ENCODE measurements at places on chromosomes 11 and 22. TPM values are rescaled to one million over a fixed set of nuclear protein-coding genes. Genes with fewer than 3 reads are reported as not detected.

Gene AIFM3
- 0.45 TPM for total RNA-seq

Gene MUC2
- total RNA-seq: not detected

Gene MS4A3
- total RNA-seq: not detected

Gene CENPM
- total RNA-seq: 1.1 TPM

Gene GPR83
- total RNA-seq: not detected

Gene KLHDC7B
- 2.4 TPM for total RNA-seq

Gene ST14
- not detected for total RNA-seq

Gene OR10D3
- not detected for total RNA-seq

Gene LINC01488
- not detected for total RNA-seq

Gene POU2F3
- 0.90 TPM for total RNA-seq

Gene ALDH3B1
- total RNA-seq: 12.5 TPM

Gene TMEM138
- total RNA-seq: 13.7 TPM

Gene OR51I1
- total RNA-seq: not detected

Gene PKP3
- 1.3 TPM for total RNA-seq

Gene APIP
- total RNA-seq: 24.9 TPM

Gene PI4KA
- 34.8 TPM for total RNA-seq

Gene IGF2
- total RNA-seq: 3.3 TPM

Gene GRAMD1B
- total RNA-seq: 3.1 TPM

Gene KRTAP5-9
- not detected for total RNA-seq

Gene CRYBB3
- total RNA-seq: not detected

Gene SLC22A8
- total RNA-seq: not detected

Gene MOGAT2
- total RNA-seq: not detected

Gene ANO1
- total RNA-seq: not detected

Gene PLXNB2
- 130 TPM for total RNA-seq

Gene IRAG1
- total RNA-seq: 17.6 TPM

Gene OR52I1
- not detected for total RNA-seq

Gene OR6A2
- total RNA-seq: 0.27 TPM

Gene MMP12
- not detected for total RNA-seq

Gene ROM1
- total RNA-seq: 4.6 TPM

Gene SCN3B
- total RNA-seq: not detected

Gene MPZL3
- 0.41 TPM for total RNA-seq

Gene DEFB131B
- not detected for total RNA-seq

Gene OR8D4
- 0.09 TPM for total RNA-seq

Gene RBMXL2
- total RNA-seq: not detected

Gene CEP57
- 68.1 TPM for total RNA-seq

Gene PDGFD
- total RNA-seq: 37.4 TPM

Gene PHOX2A
- not detected for total RNA-seq

Gene KDM2A
- total RNA-seq: 56.8 TPM

Gene VPREB1
- total RNA-seq: not detected

Gene RBM4
- 73.8 TPM for total RNA-seq

Gene OTOG
- not detected for total RNA-seq

Gene HPX
- not detected for total RNA-seq

Gene SSH3
- 11.7 TPM for total RNA-seq

Gene SYT7
- total RNA-seq: 7.0 TPM

Gene CCDC81
- total RNA-seq: 2.6 TPM

Gene SLC22A6
- total RNA-seq: not detected

Measured in fibroblast of the aortic adventitia (primary cell).